Pons (tissue), 1 donor: ENCODE measurements at places on chromosomes 13 and 19.
A peak's percentile ranks its signal among the peaks of the same experiment; 100 is the strongest.

GRCh38 chr13:77384999-77385398 is 58.1 kb upstream of the MYCBP2 start:
- DNase-seq: no peak

DNA sequence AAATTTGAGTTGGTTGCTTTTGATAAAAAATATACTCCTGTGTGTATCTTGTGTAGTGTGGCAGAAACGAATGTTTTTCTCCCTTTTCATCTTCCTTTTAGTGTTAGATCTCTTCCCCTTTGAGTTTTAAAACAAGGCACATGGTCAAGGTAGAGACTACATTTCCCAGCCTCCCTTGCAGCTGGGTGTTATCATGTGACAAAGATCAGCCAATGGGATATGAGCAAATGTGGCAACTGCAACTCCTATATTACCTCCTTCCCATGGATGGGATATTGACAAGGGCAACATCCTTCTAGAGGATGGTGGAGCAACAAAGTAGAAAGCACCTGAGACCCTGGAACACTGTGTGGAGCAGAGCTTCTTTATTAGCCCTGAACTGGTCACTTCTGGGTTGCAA is 42.4 kb downstream of the ADGRE3 start:
- DNase-seq: peak; percentile 19

GRCh38 chr13:93547886-93548285 is 321.3 kb downstream of the GPC6 start:
- no peak for DNase-seq

- peak; percentile 84 for DNase-seq
Measured at GRCh38 chr13:109145631-109146030, 516.2 kb downstream of the MYO16 start.

DNA sequence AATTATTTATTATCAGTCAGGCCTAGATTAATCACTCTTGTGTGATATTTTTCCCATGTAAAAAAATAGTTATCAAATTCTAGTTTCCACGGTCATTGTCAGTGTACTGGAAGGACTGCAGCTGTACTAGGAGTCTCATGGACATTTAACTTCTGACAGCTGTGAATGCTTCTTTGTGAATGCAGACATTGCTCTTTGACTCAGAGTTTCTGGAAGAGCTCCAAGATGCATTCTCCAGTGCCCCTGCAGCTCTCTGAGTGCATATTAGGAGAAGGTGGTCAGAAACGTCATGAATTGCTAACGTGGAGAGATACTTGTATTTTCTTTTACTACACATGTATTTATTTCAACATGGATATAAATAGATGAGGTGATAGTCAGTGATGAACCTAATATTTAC is 9.7 kb upstream of the SLITRK5 start:
- peak; percentile 85 for DNase-seq
